Activated naive CD8-positive, alpha-beta T cell treated with anti-CD3 and anti-CD28 coated beads, Interleukin-2, amount 10 ng/mL, durations not matched to agents 7 days and 5 days (primary cell): ENCODE measurements at places on chromosomes 5 and 9.

DNA sequence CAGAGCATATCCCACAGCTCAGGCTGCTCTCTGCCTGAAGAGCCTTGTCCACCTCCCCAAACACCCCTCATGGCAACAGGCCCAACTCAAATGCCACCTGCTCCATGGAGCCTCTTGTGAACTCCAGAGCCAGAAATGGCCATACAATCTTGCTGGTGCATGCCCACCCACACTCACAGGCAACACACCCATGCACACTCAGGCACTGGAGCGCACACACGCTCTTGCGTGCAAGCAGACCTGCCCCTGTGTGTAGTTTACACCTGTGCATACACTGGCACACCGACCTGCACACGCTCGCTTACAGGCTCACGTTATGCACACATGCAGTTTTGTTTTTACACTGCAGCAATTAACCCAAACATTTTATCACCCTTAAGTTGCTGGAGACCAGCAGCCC is 40.0 kb downstream of the HRH2 start:
- peak overlapping the region; percentile 54 for H3K27ac ChIP-seq
- peaks cover 24% of the 10 kb centered on the region for H3K36me3 ChIP-seq

DNA sequence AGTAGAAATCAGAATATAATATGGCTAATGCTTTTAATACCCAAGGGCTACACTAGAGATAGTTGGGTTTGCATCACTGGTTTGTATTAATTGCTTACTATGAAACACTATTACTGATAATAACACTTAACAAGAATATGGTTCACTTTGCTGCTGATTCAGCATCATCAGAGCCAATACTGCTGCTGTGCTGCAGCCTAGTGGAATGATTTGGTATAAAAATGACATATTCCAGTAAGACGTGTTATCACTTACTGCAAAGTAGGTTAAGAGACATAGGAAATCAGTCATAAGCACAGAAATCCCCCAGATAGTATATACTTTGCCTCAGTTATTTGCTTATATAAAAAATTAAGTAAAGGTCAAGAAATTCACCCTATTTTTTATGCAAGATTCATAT is 2.8 kb downstream of the CDH10 start:
- DNase-seq: no peak
- no peaks in the 10 kb centered on the region for H3K4me1 ChIP-seq
- no peaks in the 10 kb centered on the region for H3K27me3 ChIP-seq
- H3K27ac ChIP-seq: no peak overlapping the region
- no peaks in the 10 kb centered on the region for H3K36me3 ChIP-seq

- no peak for DNase-seq
- peaks cover 5% of the 10 kb centered on the region for H3K4me1 ChIP-seq
- no peak overlapping the region for H3K27ac ChIP-seq
- peaks cover 47% of the 10 kb centered on the region for H3K27me3 ChIP-seq
Measured at GRCh38 chr9:91677822-91678436, 254.3 kb upstream of the NFIL3 start.

DNA sequence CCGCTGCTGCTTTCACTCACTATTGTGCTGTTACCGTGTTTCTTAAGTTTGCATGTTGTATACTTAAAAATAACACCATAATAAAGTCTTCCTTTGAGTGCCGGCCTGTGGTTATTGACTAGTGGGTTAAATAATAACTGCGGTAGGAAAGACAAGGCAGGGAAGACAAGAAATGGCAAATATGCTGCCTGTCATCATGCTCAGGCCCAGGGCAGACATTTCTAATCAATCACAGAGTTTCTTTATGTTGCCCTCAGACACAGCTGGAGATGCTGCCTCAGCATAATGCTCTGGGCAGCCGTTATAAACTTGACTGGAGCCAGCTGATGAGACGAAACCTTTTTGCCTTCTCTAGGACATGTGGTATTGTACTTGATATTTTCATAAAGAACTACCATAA is 215.0 kb downstream of the GAPVD1 start:
- DNase-seq: no peak
- no peak overlapping the region for H3K27ac ChIP-seq
- H3K36me3 ChIP-seq: peaks cover 18% of the 10 kb centered on the region
- no peaks in the 10 kb centered on the region for H3K27me3 ChIP-seq
- H3K4me3 ChIP-seq: no peak overlapping the region

GRCh38 chr5:1662559-1663085 is 137.0 kb downstream of the MRPL36 start:
- peaks cover 2% of the 10 kb centered on the region for H3K4me1 ChIP-seq
- H3K27me3 ChIP-seq: peaks cover 35% of the 10 kb centered on the region
- H3K36me3 ChIP-seq: no peaks in the 10 kb centered on the region

DNA sequence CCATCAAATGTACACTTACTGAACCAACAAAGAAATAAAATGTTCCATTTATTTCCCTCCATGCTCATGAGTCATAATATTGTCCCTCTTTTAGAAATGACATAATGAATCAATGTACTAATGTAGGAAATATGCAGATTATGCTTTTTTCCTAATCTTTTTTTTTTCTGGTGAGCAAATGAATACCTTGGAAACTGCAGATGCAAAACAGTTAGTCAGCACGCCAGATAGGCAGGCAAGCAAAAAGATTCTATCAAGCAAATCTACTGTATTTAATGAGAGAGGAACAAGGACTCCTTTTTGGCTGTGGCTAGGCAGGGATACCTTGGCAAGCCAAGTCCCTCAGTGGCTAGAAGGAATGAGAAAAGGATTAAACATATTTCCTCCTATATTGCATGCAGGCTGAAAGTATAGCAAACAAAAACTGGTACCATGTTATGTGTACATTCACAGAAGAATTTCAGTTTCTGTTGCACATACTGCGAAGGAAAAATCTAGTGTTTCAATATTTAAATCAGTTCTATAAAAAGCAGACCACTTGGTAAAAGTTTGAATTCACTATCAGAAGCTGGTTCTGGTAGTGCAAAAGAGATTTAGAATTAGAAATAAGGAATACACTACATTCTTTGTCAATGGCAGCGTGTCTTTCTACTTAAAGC is 605.4 kb downstream of the TLE1 start:
- no peak for DNase-seq
- H3K27me3 ChIP-seq: no peaks in the 10 kb centered on the region
- no peak overlapping the region for H3K27ac ChIP-seq
- no peaks in the 10 kb centered on the region for H3K36me3 ChIP-seq
- no peaks in the 10 kb centered on the region for H3K4me1 ChIP-seq

DNA sequence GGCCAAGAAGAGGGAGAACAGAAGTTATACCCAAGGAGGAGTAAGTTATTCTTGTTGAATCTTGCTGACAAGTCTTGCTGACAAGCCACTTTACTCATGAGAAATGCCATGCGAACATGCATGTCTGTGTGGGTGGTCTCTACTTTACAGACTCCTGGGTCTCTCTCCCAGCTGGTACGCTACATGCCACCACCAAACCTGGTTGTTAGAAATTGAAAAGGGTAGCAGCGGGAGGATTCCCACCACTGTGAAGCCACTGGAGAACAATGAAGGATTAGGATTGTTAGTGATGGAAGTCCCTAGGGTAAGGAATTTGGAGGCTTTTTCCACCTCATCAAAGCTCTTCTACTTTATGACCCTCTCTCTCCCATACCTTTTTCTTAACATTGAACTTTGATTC is 53.6 kb upstream of the GABRB2 start:
- no peaks in the 10 kb centered on the region for H3K4me1 ChIP-seq
- H3K27ac ChIP-seq: no peak overlapping the region
- H3K27me3 ChIP-seq: no peaks in the 10 kb centered on the region
- no peak for DNase-seq
- H3K4me3 ChIP-seq: no peak overlapping the region
- no peaks in the 10 kb centered on the region for H3K36me3 ChIP-seq

GRCh38 chr5:76456258-76456657 is 53.2 kb downstream of the IQGAP2 start:
- H3K27me3 ChIP-seq: no peaks in the 10 kb centered on the region
- peaks cover 27% of the 10 kb centered on the region for H3K36me3 ChIP-seq
- H3K27ac ChIP-seq: no peak overlapping the region
- H3K4me1 ChIP-seq: peaks cover 21% of the 10 kb centered on the region

DNA sequence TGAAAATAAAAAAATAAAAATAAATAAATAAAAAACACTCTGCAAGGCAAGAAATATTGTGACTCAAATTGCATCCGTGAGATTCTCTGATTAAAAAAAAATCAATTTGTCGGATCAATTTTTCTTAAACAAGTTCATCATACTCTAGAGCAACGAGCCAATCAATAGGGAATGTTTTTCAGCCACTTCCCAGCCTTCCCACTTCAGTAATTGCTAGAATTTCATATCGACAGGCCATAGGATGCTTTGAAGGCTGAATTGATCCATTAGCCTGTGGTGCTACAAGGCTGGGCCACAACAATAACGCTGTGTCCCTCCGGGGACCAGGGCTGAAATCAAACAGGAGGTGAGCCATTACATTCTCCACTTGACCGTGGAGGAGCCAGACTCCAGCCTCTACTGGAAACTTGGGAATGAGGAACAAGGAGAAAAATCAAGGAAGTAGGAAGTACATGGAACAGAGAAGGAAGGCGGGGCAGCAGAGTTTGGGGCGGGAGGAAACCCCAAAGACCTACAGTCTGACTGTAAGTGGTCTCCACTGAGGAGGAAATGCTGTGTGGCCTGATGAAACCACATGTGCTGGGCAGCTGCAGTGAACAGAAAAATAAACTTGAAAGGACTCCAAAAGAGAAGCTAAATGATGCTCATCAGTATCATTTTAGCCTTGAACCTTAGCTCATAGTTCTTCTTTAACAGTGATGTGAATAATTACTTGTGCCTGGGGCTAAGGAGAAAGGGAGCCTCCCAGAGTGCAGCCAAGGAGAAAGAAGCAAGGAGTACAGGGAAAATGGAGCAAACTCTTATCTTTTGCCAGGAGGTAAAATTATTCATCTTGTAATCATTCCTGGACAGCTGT is 308.6 kb downstream of the TLE1 start:
- no peak overlapping the region for H3K27ac ChIP-seq
- no peaks in the 10 kb centered on the region for H3K4me1 ChIP-seq
- no peaks in the 10 kb centered on the region for H3K27me3 ChIP-seq
- no peak overlapping the region for H3K4me3 ChIP-seq
